Activated naive CD8-positive, alpha-beta T cell treated with anti-CD3 and anti-CD28 coated beads, Interleukin-2, amount 10 ng/mL, durations not matched to agents 7 days and 5 days (primary cell): ENCODE measurements at places on chromosomes 13 and 19. TPM values are rescaled to one million over a fixed set of nuclear protein-coding genes. Genes with fewer than 3 reads are reported as not detected.

- DNase-seq = no peak
- no peaks in the 10 kb centered on the region for H3K36me3 ChIP-seq
- H3K4me3 ChIP-seq = no peak overlapping the region
- H3K4me1 ChIP-seq = no peaks in the 10 kb centered on the region
- peaks cover 36% of the 10 kb centered on the region for H3K27me3 ChIP-seq
- H3K27ac ChIP-seq = no peak overlapping the region
These were observed 1.6 kb downstream of the DCLK1 start for GRCh38 chr13:36129539-36129938.

DNA sequence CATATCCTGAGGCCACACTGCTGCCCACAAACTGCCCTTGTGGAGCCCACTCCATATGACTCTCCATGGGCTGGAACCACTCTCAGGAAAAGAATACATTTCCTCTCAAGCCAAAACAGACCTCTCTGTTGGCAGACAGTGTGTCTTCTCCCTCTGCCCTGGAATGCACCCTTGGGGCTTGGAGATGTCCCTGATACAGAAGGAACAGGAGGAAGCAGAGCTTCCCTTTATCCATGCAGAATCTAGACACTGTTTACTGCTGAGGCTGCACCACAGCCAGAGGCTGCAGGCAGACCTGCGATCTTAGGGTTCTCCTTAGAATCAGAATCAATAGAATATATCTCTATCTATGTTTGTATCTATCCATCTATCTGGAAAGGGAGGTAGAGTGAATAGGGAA lies 26.8 kb upstream of the CYP4F8 start:
- no peak overlapping the region for H3K4me3 ChIP-seq
- peaks cover 3% of the 10 kb centered on the region for H3K4me1 ChIP-seq
- peaks cover 9% of the 10 kb centered on the region for H3K27me3 ChIP-seq
- no peaks in the 10 kb centered on the region for H3K36me3 ChIP-seq

DNA sequence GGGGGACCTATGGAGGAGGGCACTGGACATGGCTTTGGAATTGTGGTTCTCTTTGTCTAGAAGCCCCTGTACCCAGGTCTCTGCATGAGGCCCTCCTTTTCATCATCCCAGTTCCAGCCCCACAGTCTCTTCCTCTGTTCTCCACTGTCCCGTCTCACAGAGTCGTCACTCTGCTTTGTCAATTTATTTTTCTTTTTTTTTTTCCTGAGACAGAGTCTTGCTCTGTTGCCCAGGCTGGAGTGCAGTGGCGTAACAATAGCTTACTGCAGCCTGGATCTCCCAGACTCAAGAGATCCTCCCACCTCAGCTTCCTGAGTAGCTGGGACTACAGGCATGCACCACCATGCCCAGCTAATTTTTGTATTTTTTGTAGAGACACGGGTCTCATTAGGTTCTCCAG lies 619 bp upstream of the EXOC3L2 start:
- H3K36me3 ChIP-seq = no peaks in the 10 kb centered on the region
- no peak overlapping the region for H3K4me3 ChIP-seq
- no peak for DNase-seq
- peaks cover 11% of the 10 kb centered on the region for H3K4me1 ChIP-seq

DNA sequence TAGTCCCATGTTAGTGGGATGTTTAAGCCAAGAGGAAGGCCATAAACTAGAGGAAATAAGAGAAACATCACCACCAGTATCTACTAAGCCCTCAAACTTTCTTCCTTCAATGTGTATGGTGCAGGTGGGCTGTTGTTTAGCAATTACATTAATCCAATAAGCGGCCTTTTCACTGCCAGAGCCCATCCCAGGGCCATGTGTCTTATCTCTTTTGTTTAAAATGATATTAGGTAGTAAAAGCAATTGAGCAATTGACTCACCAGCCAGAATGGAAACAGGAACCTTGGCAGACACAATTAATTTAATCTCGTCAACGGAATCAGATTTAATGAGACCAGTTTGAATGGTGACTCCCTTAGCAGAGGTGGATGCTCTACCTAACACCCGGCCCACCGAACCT lies 1503.5 kb downstream of the UQCRFS1 start:
- H3K27ac ChIP-seq = no peak overlapping the region
- no peaks in the 10 kb centered on the region for H3K27me3 ChIP-seq
- no peaks in the 10 kb centered on the region for H3K4me1 ChIP-seq
- DNase-seq = no peak
- no peaks in the 10 kb centered on the region for H3K36me3 ChIP-seq

- H3K4me3 ChIP-seq = no peak overlapping the region
- H3K4me1 ChIP-seq = peaks cover 17% of the 10 kb centered on the region
- DNase-seq = no peak
- H3K36me3 ChIP-seq = peaks cover 12% of the 10 kb centered on the region
- no peak overlapping the region for H3K27ac ChIP-seq
These were observed 71.2 kb downstream of the GNG7 start for GRCh38 chr19:2631213-2631821.

DNA sequence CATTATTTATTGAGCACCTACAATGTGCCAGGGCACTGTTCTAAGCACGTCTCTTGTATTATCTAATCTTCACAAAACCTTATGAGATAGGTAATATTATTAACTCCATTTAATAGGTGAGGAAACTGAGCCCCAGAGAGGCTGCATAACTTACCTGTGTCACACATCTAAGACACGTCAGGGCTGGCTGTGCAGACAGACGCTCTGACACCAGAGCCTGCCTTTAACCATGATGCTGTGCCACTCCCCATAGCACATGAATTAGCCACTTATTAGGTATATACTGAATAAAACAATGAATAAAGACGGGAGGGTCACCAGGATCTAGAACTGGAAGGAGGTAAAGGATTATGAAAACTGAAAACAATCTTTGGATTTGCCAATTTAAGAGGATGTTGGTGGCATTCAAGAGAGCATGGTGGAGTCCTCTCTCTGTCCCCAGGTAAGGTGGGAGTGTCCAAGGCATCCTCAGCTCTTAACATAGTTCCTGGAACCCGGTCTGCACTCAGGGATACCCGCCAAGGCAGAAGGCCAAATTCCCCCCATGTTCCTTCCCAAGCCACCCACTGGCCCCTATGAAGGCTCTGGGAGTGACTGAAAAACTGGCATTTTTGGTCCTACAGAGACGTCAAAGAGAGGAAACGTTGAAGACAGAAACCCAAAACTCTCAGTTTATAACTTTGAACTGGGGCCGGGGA lies 479.7 kb downstream of the FOXO1 start:
- peaks cover 67% of the 10 kb centered on the region for H3K4me1 ChIP-seq
- no peaks in the 10 kb centered on the region for H3K27me3 ChIP-seq
- DNase-seq = peak; percentile 72
- H3K27ac ChIP-seq = peak overlapping the region; percentile 97
- peak overlapping the region; percentile 67 for H3K4me3 ChIP-seq

DNA sequence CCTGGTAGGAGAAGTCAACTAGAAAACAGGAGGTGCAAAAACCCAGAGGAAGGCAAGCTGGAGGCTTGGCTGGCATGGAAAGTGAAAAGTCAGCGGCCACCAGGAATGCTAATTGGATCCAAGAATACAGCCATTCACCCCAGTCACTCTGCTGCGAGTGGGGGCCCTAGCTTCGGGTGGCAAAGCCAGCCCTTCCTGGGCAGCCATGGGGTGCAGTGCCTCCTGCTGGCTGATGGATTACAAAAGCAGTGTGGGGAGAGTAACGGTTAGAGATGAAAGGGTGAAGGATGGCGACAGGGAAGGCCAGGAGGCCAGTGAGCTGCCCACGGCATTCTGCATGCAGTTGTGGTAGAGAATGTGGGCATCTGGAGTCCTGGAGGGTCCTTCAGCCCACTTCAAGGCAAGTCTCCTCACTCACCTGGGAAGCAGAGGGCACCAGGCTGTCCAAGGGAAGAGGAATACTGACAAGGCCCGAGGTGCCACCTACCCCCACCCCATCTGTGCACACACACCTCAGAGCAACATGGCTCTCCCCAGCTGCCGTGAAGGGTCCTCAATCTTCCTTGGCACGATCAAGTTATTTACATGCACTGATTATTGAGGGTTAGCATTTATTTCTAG lies 20.3 kb upstream of the EPHX3 start:
- DNase-seq = no peak
- H3K4me3 ChIP-seq = no peak overlapping the region
- H3K4me1 ChIP-seq = no peaks in the 10 kb centered on the region
- H3K36me3 ChIP-seq = peaks cover 16% of the 10 kb centered on the region
- no peaks in the 10 kb centered on the region for H3K27me3 ChIP-seq

GRCh38 chr13:40236566-40237168 lies 429.8 kb downstream of the FOXO1 start:
- peaks cover 5% of the 10 kb centered on the region for H3K36me3 ChIP-seq
- H3K27me3 ChIP-seq = no peaks in the 10 kb centered on the region
- no peak for DNase-seq
- H3K4me3 ChIP-seq = no peak overlapping the region
- H3K27ac ChIP-seq = no peak overlapping the region
- peaks cover 1% of the 10 kb centered on the region for H3K4me1 ChIP-seq

DNA sequence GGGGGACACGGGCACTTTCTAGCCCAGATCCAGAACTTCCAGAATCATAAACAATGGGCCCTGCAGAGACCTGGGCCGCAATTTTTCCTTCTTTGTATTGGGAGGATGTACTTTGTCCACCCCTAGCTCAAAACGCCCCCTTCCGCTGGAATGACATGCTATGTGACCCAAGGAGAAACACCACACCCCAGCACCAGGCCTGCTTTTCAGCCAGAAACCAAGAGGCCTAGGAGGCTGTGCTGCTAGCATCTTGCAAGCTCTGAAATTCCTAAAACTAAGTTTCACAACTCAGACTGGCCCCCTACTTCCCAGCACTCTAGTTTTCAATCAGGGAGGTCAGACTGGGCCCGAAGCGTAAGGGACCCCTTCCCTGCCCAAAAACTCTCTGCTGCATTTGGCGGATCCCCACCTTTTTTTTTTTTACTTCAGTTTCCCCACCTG lies 538 bp downstream of the LSM4 start:
- DNase-seq = no peak
- peak overlapping the region; percentile 94 for H3K4me3 ChIP-seq
- no peaks in the 10 kb centered on the region for H3K27me3 ChIP-seq
- H3K36me3 ChIP-seq = peaks cover 29% of the 10 kb centered on the region

DNA sequence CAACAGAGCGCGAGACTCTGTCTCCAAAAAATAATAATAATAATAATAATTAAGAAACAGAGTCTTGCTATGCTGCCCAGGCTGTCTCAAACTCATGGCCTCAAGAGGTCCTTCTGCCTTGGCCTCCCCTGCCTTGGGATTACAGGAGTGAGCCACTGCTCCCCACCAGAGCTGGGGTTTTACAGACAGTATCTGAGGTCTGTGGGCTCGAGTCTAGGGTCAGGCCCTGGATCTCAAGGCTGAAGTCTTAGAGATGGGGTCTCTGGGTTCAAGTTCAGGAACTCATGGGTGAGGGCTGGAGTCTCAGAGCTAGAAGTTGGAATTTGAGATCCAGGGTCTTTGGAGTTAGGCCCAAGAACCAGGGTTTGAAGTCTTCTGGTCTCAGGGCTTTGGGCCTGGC lies 3.5 kb downstream of the IL11 start:
- H3K27ac ChIP-seq = no peak overlapping the region
- peaks cover 2% of the 10 kb centered on the region for H3K36me3 ChIP-seq
- H3K27me3 ChIP-seq = peaks cover 28% of the 10 kb centered on the region
- H3K4me3 ChIP-seq = no peak overlapping the region
- peaks cover 2% of the 10 kb centered on the region for H3K4me1 ChIP-seq
- DNase-seq = no peak

DNA sequence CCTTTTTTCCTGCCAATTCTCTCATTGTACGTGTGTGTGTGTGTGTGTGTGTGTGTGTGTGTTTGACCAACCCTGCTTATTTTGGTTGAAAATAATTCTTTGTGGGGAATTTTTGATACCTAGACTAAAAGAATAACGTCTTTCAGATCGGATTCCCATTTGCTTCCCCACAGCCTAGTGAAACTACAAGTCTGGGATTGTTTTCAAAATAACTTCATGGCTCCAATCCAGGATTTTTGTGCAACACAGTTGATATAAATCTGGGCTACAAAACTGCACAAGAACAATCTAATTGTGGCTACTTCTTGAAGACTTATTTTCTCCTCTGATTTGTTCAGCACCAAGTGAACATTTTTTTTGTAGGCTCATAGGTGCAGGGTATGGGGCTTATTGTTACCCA lies 332.8 kb upstream of the MIR17HG start:
- no peak overlapping the region for H3K27ac ChIP-seq
- H3K36me3 ChIP-seq = no peaks in the 10 kb centered on the region
- no peaks in the 10 kb centered on the region for H3K4me1 ChIP-seq
- H3K27me3 ChIP-seq = no peaks in the 10 kb centered on the region
- no peak overlapping the region for H3K4me3 ChIP-seq

DNA sequence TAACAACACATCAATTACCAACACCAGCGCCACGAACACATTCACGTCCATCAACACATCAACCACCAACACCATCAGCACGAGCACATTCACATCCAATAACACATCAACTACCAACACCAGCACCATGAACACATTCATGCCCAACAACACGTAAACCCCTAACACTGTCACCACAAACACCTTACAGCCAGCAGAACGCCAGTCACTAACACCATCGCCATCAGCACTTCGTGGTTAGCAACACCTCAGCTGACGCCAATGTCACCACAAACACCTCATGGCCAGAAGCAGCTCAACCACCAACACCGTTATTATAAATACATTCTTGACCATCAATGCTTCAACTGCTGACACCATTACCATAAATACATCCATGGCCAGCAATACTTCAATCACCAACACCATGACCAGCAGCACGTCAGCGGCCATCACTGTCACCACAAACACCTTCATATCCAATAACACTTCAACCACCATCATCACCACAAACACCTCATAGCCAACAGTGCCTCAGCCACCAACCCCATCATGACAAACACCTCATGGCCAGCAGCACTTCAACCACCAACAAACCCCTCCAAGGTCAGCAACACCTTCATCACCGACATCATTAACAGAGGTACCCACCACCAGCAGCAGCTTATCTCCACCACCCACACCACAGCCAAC lies 9.4 kb downstream of the FCER2 start:
- no peaks in the 10 kb centered on the region for H3K36me3 ChIP-seq
- no peak for DNase-seq
- no peaks in the 10 kb centered on the region for H3K4me1 ChIP-seq
- H3K27me3 ChIP-seq = no peaks in the 10 kb centered on the region

DNA sequence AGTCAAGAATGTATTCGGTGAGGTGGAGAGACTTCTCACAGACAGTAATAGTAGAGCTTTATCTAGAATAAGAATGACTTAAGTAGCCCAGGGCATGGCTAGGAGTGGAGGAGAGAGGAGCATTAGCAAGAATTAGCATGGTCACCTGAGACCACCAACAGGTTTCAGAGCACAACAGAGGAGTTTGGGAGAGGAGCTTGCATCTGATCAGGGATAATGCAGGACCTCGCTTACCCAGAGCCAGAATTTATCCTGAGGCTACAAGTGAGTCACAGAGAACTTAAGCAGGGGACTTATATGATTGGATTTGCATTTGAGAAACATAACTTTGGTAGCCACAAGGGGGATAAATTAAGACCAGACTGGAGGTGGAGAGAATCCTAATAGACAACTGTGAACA lies 102.1 kb upstream of the FNDC3A start:
- H3K4me3 ChIP-seq = no peak overlapping the region
- peaks cover 15% of the 10 kb centered on the region for H3K27me3 ChIP-seq

Gene ZNF439
- total RNA-seq = 16.0 TPM

Gene CC2D1A
- 34.8 TPM for total RNA-seq

Gene C13orf46
- total RNA-seq = 4.9 TPM

Gene TEX29
- total RNA-seq = 0.80 TPM

Gene CATSPERD
- total RNA-seq = not detected

Gene ANKLE1
- total RNA-seq = 5.8 TPM
